Effector memory CD4-positive, alpha-beta T cell (primary cell): ENCODE measurements at places on chromosomes 16 and 17.

GRCh38 chr16:77599793-77600415, 122.4 kb upstream of the NUDT7 start:
- no peak overlapping the region for H3K4me3 ChIP-seq
- no peaks in the 10 kb centered on the region for H3K36me3 ChIP-seq
- no peak for DNase-seq
- H3K4me1 ChIP-seq = no peaks in the 10 kb centered on the region
- H3K27me3 ChIP-seq = no peaks in the 10 kb centered on the region

DNA sequence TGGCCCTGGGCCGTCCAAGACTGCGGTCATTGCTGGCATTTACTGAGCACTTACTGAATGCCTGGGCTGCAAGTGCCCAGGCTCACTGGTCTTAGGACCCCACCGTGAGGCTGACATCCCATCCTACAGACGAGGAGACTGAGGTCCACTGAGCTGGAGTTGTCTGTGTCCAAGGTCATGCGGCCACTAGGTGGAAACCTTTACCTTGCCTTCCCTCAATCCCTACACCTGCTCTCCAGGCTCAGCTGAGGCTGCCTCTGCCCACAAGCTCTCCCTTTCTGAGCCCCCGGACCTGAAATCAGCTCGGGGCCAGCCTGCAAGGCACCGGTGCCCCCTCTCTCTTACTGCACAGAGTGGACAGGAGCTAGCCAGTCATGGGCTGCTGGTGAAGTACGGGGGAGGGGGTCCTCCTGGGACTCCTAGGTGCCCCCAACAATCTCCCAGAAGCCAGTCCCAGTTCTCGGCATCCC, 1.5 kb downstream of the CASKIN1 start:
- peak; percentile 34 for DNase-seq
- no peak overlapping the region for H3K4me3 ChIP-seq
- peaks cover 32% of the 10 kb centered on the region for H3K27me3 ChIP-seq
- H3K27ac ChIP-seq = no peak overlapping the region
- H3K36me3 ChIP-seq = no peaks in the 10 kb centered on the region
- H3K4me1 ChIP-seq = peaks cover 15% of the 10 kb centered on the region

GRCh38 chr17:4433515-4434031, at the start of gene SPNS3:
Gene SPNS3, plus strand, starts transcription at chr17:4433940. Its CDS starts 28 bp downstream, at chr17:4433968.
- H3K4me3 ChIP-seq = peak within 1 kb of the TSS; percentile 14
- no peak for DNase-seq
- H3K27ac ChIP-seq = no peak within 1 kb of the TSS
- H3K36me3 ChIP-seq = no peaks in the 10 kb centered on the region
- no peaks in the 10 kb centered on the region for H3K27me3 ChIP-seq

- no peak overlapping the region for H3K27ac ChIP-seq
- H3K27me3 ChIP-seq = no peaks in the 10 kb centered on the region
- no peaks in the 10 kb centered on the region for H3K36me3 ChIP-seq
These were observed 405.0 kb downstream of the SHISA9 start for GRCh38 chr16:13306161-13306995.

DNA sequence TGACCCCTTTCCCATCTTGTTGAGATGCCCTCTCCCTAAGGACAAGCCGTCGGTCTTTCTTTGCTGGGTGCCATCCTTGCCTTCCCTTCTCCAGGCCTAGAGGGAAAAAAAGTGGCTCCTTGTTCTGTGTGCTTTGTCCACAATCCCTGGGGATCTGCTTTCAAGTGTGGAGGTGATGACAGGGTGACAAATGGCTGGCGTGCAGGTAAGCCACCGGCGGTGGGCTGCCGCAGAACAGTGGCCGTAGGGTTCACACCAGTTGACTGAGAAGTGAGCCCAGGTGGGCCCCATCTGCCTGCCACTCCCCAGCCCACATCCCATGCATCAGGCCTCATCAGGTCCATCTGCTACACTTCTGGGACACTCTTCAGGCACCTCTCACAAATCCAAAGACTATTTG, 11.4 kb upstream of the CALB2 start:
- H3K27ac ChIP-seq = no peak overlapping the region
- H3K27me3 ChIP-seq = no peaks in the 10 kb centered on the region
- H3K4me3 ChIP-seq = no peak overlapping the region
- no peaks in the 10 kb centered on the region for H3K36me3 ChIP-seq
- no peaks in the 10 kb centered on the region for H3K4me1 ChIP-seq

DNA sequence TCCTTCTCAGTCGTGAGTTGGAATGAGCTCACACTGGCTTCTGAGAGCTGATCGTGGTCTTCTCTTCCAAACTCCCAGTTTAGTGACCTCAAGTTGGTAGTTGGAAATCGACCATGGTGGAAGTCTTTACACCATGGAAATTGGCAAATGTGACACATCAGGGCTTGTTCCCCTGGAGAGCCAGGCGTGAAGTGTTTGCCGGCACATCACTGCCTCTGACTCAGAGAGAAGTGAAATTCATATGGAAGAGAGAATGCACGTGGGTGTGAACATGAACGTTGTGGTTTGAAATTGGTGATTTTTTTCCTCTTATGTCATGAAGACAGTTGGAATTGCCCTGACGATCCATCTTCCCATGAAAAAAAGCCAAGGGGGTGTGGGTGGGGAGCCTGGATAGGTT, 47.4 kb downstream of the AXIN2 start:
- H3K36me3 ChIP-seq = no peaks in the 10 kb centered on the region
- H3K27ac ChIP-seq = no peak overlapping the region
- no peaks in the 10 kb centered on the region for H3K4me1 ChIP-seq
- H3K4me3 ChIP-seq = no peak overlapping the region
